ENCODE measurements at places on chromosomes 11 and 22.
A peak's percentile ranks its signal among the peaks of the same experiment; 100 is the strongest.

- no peak for DNase-seq
These were observed 36.4 kb downstream of the KCNQ1 start for GRCh38 chr11:2481253-2481652.

DNA sequence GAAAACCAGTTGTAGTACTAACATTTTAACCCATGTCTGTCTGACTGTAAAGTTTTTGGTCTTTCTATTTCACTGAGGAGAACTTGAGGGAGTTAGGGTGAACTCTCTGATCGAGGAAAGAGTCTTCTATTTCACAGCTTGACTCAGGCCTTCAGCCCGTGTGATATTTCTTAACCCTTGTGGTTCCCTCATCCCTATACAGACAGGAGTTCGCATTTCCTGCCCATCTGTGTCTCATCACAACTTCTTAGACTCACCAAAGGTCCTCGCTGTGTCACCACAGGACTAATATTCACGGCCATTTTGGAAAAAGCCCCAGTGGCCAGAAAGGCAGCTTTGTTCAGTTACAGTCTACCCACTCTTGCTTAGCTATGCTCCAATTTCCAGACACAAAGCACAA is 172.8 kb downstream of the FAM181B start:
- no peak for DNase-seq

DNA sequence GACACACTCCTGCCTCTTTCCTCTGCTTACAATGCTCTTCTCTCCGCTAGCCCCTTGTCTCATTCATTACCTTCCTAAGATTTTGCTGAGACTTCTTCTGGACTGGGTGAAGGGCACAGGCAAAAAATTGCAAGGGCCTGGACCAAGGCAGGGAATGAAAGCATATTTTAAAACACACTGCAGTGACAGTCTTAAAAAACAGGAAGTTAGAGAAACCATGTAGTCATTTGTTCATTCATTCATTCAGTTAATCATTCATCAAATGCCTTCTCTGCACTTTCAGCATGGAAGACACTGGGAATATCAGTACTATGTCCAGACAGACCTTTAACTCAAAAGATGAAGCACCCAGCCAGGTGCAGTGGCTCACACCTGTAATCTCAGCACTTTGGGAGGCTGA is 44.9 kb upstream of the SWAP70 start:
- DNase-seq, result no peak

- DNase-seq, result peak; percentile 4
These were observed 851.1 kb upstream of the RAG2 start for GRCh38 chr11:37449146-37449545.

DNA sequence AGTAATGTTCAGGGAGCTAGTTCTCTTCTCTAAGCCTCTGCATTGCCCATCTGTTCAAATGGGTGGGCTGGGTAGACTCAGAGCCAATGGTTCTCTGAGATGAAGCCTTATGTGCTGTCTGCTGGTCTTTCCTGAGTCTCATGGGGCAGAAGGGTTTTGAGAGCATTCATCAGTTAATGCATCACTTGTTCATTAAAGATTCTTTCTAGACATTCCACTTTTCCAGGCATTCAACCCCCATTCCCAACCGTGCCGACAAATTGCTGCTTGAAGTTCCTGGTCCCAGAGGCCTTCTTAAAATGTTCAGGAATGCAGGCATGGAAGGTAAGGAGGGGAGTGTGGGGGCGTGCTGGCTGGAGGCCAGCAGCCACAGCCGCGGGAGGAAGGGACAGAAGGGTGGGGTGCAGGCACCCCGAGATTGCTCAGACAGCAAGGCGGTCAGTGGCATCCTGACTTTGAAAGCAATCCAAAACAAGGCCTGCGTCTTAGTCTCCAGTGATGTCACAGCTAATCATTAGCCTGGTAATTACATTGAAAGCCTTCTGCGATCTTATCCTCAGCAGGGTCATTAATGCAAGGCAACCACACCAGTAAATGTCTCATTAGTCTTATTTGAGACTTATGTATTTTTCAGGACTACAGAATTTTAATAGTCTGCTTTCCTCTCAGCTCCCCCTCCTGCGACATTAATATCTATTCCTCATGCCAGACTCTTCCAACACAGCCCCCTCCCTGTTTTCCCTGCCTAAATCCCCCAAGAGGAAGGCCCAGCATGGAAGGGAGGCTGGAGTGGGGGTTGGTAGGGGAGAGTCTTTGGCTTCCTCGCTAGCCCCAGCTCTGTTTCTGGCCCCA is 328.8 kb downstream of the MIAT start:
- no peak for DNase-seq

- DNase-seq, result no peak
These were observed 117.4 kb downstream of the RRM1 start for GRCh38 chr11:4211991-4212390.

DNA sequence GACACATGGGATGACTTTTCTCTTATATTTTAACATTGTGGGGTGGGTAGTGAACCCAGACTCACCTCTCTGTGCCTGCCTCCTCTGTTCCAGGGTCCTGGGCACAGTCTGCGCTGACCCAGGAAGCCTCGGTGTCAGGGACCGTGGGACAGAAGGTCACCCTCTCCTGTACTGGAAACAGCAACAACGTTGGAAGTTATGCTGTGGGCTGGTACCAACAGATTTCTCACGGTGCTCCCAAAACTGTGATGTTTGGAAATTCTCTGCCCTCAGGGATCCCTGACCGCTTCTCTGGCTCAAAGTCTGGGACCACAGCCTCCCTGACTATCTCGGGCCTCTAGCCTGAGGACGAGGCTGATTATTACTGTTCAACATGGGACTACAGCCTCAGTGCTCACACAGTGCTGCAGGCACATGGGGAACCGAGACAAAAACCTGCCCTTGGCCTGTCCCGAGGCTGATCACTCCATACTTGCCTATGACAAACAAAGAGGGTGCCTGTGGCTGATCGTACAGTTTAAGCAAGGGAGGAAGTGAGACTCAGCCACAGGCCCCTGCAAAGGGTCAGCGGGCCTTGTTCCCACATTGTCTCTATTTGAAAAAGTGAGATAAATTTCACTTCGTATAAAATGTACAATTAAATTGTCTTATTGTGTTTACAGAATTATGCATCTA is 43.7 kb upstream of the TOP3B start:
- no peak for DNase-seq

GRCh38 chr11:7569044-7569443 is 55.2 kb downstream of the PPFIBP2 start:
- no peak for DNase-seq

- DNase-seq, result no peak
These were observed 22.0 kb upstream of the BRSK2 start for GRCh38 chr11:1367721-1368120.

Measured in NCI-H460 (cell line).